Adipocyte (in vitro differentiated cells): ENCODE measurements at places on chromosomes 7 and 10.

DNA sequence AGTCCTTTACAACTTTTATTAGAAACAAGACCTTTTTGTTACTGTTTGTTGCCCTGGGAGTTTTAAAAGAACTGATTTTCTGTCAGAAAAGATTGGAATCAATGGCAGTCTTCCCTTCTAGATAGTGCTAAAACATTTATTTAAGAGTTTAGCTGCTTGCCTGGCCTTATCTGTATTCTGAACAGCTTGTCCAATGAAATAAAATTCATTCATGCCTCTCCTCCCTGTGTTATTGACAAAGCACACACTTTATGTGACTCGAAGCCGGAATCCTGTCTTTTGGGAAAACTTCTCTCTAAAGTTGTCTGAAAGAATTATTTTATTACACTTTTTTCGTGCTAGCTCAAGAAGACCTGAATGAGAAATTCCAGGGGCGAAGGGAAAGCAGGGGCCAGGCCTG, 992.5 kb downstream of the TYW1 start:
- no peak for DNase-seq

DNA sequence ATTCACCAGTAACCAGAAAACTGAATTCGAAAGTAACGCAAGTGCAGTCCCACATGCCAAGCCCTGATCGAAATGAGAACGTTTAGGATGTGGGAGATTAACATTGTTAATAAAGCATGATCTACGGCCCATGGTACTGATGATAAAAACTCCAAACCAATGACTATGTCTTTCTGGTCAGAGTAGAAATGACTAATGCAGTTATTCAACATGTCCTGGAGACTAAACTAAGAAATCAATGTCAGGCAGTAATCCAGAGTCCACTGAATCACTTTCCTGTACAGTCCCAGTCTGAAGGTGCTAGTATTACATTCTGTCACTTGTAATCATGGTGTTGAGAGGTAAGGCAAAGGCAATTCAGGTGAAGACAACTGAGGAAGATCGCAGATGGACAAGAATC, 14.4 kb downstream of the NPSR1 start:
- DNase-seq, result peak; percentile 2

- peak; percentile 60 for DNase-seq
These were observed 474 bp downstream of the ORC5 start for GRCh38 chr7:104207348-104207730.

DNA sequence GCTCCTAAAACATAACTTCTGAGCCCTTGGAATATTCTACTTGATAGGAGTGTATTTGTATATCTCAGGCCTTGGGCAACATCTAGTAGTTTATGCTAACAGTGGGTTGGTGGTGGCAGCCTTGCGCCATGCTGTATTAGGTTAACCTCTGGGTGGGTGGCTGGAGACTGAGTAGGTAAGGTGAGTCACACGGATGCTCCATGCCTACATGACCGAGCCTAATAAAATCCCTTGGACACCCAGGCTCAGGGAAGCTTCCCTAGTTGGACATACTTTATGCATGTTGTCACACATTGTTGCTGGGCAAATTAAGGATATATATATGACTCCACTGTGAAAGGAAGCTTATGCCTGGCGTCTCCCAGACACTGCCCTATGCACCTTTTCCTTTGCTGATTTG, 6.0 kb upstream of the DAGLB start:
- DNase-seq, result peak; percentile 78

DNA sequence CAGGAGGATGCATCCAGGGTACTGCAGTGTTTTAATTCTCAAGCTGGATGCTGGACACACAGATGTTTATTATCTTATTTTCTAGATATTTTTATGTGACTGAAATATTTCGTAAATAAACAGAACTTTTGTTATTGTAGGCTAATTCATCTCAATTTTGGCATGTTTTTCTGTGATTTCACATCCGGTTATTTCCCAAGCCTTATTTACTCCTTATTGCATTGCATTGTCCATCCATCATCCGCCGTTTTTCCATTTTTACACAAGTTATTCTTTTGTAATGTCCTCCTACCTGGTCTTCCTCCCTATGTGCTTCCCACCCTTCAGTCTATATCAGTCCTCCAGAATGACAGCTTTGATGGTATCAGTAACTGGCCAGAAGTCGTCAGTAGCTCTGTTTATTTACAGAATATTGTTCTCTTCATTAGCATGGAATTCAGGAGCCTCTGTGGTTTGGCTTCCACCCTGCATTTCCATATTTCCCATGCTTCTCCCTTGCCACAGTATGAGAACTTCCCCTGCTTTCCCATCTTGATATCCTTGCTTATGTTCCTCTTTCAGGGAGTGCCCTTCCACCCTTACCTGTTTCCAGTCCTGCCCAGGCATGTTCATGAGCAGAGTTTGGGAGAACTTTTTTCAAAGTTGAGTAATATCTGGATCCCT, 16.1 kb downstream of the GNAI1 start:
- peak; percentile 39 for DNase-seq

- no peak for DNase-seq
These were observed 121.6 kb downstream of the CACNB2 start for GRCh38 chr10:18261768-18262231.

- peak; percentile 21 for DNase-seq
These were observed 26.7 kb upstream of the OTUD1 start for GRCh38 chr10:23412223-23412622.

DNA sequence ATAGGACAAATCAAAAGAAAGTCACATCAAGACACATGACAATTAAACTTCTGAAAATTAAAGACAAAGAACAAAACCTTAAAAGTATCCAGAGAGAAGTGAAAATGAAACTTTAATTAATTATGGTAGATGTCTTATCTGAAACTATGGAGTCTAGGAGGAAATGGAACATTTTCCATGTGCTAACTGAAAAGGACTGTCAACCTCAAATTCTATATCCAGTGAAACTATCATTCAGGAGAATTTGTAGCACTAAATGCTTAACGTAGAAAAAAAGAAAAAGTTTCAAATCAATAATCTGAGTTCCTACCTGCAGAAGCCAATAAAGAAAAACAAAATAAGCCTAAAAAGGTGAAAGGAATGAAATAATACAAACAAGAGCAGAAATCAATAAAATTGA, 33.1 kb upstream of the C10orf71 start:
- no peak for DNase-seq

DNA sequence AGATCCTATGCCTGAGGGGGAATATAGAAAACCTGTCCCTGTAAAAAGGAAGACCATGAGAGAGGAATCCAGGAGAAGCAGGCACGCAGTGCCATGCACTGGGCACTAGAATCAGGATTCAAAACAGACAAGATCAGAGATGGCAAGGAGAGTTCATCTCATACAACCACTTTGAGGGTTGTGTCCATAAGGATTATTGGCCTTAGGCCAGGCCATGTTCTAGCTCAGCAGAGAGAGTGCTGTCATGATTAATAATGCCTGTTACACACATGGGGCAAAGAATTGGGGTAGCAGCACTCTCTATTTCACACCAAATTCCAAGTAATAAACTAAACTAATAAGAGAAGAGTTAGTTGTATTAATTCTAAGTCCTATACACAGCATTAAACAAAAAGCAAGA, 29.1 kb downstream of the EZH2 start:
- no peak for DNase-seq

GRCh38 chr10:120966657-120967045, 115.5 kb downstream of the WDR11 start:
- DNase-seq, result no peak

GRCh38 chr10:111856631-111857030, 326.9 kb downstream of the GPAM start:
- no peak for DNase-seq

GRCh38 chr7:70698219-70698832, 433.6 kb upstream of the GALNT17 start:
- peak; percentile 86 for DNase-seq
